ENCODE measurements at places on chromosomes 4 and X.

DNA sequence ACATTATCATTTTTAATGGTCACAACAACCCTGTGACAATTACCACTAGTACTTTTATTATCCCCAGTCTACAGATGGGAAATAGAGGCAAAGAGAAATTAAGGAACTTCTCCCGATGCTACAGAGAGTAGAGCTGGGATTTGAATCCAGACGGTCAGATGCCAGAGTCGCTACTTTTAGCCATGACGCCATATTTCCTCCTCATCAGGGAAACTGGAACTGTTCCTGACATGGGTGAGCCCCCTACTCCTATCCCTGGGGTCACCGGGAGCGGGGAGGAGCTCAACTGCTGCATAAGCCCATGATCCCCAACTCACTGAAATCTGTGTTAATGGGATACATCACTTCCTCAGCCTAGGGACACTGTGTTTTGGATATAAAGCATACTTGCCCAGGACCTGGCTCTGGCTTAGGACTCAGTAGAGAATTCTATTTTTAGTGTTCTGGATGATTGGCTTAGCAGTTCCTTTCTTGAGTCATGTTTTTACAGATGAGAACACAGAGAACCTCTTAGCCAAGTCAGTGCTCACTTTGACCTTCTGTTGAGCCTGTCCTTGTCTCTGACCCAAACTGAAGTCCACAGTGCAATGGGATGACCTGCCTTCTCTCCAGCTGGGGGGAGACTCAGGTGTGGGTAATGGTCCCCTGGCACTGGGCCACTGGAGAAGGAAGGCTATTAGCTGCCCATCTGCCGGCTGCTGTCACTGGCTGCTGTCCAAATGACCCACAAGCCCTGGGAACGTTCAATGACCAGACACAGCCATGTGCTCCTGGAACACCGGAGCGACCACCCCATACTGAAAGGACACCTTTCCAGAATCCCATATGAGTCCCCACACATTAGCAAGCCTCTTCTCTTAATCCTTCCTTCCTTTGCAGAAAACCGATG is 90.8 kb upstream of the SHISA3 start:
- no peak for DNase-seq

DNA sequence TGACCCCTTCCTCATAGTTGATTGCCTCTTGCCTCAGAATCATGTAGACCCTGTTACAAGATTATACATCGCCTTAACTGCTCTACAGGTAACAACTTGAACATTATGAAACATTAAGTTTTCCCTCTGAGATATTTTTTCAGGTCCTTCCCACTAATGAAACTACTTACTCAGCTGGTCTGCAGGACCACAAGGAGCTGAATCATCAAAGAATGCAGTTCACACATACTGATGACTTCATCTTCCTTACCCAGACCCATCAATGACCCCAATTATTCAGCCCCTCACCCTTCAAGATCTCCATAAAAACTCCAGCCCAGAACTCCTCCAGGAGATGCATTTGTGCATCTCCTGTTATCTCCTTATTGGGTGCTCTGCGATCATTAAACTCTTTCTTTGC is 720.9 kb downstream of the RAPGEF2 start:
- DNase-seq = no peak

DNA sequence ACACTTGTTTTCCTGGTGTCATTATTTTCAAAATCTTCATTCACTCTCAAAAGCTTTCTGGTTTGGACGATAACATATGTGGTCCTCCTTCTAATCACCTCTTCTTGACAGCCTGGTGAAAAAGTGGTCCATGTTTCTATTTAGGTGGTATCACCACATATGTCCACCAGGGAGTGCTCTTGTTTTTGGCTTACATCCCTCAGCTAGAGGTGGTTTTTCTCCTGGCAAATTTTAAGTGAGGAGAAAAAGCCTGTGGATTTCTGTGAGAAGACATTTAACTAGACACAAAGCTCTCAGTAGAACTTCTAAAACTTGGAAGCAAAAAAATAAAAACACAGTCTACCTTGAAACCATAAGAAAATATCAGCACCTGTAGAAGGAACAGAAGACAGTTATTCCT is 58.0 kb upstream of the FRMPD4 start:
- DNase-seq = no peak

GRCh38 chr4:71456841-71457240 is 118.0 kb downstream of the SLC4A4 start:
- no peak for DNase-seq

All from CD4-positive, alpha-beta memory T cell (primary cell).